ENCODE measurements at places on chromosomes 7 and 10.

GRCh38 chr10:66337211-66337610, 588.6 kb upstream of the LRRTM3 start:
- no peak for DNase-seq

- no peak for DNase-seq
Measured at GRCh38 chr7:114426824-114427223, 12.2 kb downstream of the FOXP2 start.

DNA sequence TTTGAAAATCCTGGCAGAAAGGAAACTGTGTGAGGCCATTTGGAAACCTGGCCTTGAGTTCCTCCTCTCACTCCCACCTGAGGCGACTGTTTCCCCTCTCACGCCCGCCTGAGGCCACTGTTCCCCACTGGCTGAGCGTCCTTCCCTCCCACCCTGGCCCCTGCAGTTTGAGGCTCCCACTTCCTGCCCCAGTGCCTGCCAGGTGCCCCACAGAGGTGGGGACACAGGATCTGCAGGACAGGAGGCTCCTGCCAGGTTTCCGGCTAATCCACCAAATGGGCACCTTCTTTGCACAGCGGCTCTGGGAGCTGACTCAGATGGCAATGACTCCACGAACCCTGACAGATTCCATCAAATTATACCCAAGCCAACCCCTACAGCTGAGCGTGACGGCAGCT, 24.3 kb upstream of the LARP4B start:
- DNase-seq = no peak

- DNase-seq = no peak
Measured at GRCh38 chr10:92830478-92831389, 17.6 kb upstream of the EXOC6 start.
